Erythroblast (primary cell): ENCODE measurements at places on chromosomes 3 and 15.

GRCh38 chr3:45048244-45048643 lies 22.1 kb downstream of the CLEC3B start:
- DNase-seq, result no peak

DNA sequence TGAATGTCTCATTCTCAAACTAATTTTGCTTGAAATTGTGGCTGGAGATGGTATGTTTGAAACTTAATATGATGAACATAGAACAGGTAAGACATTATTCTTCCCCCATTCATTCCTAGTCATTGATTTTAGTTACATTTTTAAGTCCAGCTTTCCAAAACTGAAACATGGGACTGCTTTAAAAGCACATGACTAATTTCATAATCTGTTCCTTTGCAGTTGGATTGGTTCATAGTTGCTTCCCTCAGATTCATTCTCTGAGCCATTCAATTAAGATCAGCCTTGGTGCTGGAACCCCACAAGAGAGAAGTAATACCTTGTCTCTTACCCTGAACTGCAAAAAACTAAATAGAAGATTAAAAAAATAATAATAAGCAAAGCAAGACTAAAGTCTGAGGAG lies 87.5 kb upstream of the TGFBR2 start:
- DNase-seq, result no peak

GRCh38 chr3:58880182-58880581 lies 169.6 kb downstream of the CFAP20DC start:
- no peak for DNase-seq

DNA sequence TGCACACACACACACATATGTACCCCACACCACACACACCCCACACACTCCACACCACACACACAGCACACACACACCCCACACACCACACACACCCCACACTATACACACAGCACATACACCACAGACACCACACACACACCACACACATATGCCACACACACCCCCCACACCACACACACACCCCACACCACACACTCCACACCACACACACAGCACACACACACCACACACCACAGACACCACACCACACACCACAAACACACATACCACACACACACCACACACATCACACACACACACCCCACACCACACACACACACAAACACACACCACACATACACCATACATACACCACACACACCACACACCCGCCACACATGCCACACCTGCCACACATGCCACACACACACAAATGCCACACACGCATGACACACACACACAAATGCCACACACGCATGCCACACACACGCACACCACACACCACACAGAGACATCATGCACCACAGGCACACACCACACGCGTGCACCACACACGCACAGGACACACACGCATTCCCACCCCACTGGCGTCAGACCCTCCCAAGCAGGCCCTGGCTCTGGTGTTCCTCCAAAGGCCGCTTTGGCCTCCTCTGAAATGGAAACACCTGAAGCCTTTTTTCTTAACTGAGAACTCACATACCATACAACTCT lies 15.7 kb downstream of the CHST13 start:
- DNase-seq, result no peak

GRCh38 chr3:107943786-107944523 lies 146.9 kb downstream of the CD47 start:
- DNase-seq, result no peak

DNA sequence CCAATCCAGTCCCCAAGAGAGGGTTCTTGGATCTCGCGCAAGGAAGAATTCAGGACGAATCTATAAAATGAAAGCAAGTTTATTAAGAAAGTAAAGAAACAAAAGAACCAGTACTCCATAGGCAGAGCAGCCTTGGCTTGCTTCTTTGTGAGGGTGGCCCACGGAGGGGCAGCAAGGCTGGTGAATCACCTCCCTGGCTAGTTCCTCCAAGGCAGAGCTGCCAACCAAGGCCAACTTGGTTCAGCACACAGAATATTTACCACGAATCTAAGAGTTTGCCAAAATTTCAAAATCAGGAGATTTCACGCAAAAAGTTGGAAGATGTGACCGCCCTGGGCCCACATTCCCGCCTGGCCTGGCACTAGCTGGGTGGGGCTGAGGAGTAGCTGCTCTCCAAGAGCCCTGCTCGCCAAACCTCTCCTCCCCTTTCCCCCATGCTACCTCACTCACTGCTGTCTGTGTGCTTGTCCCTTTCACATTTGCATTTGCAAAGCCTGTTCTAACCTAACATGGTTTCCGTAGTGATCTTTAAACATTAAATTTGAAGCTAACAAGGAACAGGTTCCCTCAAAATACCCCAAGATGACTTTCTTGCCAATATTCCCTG lies 26.2 kb upstream of the DCUN1D1 start:
- no peak for DNase-seq

- peak; percentile 10 for DNase-seq
These were observed 37.6 kb downstream of the ANO10 start for GRCh38 chr3:43584043-43584826.

DNA sequence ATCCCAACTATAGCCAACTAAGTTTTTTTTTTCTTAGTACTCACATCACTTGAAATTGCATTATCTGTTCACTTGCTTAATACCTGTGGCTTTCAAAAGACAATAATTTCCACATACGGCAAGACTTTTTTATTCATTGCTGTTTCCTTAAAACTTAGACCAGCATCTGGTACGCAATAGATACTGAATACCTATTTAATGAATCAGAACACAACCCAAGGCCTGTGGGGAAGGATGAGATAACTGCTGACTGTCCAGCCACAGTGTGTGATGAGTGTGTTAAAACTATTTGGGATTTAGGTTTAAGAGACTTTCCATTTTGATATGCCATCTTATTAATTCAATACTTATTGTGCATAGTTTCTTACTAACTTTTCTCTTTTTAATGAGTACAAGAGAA lies 988.7 kb downstream of the NTRK3 start:
- DNase-seq, result no peak

GRCh38 chr15:52652984-52653383 lies 26.2 kb downstream of the ATOSA start:
- DNase-seq, result no peak

DNA sequence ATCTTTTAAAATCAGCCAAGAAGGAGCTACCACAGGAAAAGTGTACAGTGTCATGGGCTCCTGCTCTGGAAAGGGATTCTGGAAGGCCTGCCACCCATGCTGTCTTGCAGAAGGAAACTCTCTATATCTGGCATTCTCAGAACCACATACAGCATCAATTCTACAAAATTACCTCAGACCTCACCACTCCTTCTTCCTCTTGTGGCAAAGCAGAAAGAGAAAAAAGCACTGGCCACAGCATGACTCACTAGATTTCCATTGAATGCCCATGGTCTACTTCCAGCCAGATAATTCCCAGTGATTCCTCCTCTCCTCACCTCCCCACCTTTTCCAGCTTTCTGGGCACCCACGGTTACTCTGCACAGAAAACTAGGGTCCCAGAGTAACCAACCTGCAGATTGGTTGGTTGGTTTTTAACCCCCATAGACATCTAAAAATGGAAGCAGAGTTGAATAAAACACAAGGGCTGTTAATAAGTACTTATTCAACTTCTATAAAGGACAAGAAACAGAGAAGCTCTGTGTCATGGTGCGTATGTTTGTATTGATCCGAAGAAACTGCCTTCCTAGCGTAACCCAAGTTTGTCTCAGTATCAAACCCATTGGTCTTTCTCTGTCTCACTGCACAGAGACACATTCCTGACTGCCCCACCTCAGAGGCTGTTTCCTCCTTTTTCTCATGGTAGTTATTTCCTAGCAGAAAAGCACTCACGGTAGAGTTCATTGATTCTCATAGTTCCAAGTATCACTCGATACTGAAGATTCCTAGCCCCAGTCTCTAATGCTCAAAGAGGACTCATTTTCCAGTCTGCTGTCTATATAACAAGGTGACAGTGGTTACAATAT lies 67.7 kb downstream of the LDHAL6B start:
- no peak for DNase-seq

GRCh38 chr3:29649815-29650547 lies 369.1 kb downstream of the RBMS3 start:
- no peak for DNase-seq

GRCh38 chr15:85702321-85703101 lies 92.2 kb downstream of the KLHL25 start:
- DNase-seq, result peak; percentile 27
